Activated T-helper 1 cell treated with anti-CD3 and anti-CD28 coated beads, Interleukin-2, amount 50 U/mL, for 16 hours (primary cell): ENCODE measurements at places on chromosomes 2 and 18.

GRCh38 chr2:233399306-233400225 lies 45.3 kb downstream of the DGKD start:
- no peak for DNase-seq

DNA sequence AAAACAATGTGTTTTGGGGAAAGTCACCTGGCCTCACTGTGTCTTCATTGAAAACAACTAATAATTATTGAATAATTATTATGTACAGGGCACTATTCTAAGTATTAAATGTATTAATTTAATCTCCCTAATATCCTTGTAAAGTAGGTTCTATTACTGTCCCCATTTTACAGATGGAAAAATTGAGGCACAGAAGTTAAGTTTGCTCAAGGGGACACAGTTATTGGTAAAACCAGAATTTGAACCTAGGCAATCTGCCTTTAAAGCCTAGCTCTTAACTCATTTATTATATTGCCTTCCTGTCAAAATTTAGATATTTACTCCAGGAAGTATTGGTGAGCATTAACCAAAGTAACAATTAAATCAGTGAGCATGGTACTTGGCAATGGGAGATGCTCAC lies 84.6 kb downstream of the PMS1 start:
- no peak for DNase-seq

DNA sequence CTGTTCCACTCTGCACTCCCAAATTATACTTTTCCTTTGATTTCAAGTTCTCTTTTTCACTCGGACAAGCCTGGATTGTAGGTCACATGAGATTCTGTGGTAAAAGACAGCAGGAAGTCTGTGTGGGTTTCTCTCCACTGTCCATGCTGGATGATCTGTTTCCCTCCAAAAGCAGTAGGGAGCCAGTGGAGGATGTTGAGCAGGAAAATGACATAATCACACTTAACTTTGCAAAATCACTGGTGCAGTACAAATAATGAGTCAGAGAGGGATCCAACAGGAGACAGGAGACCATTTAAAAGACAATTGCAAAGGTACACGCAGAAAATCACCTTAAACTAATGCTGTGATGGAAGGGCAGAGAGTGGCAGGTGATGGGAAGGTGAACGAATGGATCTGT lies 301.3 kb downstream of the ZNF407 start:
- DNase-seq, result no peak

DNA sequence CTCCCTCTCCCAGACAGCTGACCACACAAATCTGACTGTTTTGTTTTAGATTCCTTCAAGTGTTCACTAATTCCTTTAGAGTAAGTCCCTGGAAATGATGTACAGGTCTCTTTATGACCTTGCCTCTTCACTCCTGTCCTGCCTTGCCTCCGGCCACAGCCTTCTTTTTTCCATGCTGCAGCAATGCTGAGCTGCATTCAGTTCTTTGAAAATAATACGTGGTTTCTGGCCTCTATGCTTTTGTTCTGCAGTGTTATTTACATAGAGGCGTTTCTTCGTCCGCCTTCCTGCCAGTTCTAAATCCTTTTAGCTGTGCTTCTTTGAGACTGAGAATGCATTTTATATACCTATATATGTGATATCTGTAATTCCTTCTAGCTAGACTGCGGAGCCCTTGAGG lies 87.2 kb downstream of the PPP1R1C start:
- DNase-seq, result no peak

GRCh38 chr18:42067518-42067917 lies 112.5 kb downstream of the PIK3C3 start:
- DNase-seq, result no peak

DNA sequence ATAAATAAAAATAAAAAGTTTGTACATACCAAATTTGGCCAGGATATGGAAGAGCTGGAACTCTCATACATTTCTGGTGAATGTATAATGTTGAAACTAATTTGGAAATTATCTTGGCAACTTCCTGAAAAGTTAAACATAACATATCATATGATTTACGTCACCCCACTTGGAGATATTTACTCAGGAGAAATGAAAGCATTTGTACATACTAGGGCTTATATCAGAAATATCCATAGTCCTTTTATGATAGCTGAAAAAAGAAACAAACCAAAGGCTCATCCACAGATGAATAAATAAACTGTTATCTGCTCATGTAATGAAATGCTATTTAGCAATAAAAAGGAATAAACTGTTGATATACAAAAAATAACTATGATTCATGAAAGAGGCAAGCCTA lies 318.2 kb upstream of the NRXN1 start:
- no peak for DNase-seq

- DNase-seq, result no peak
Measured at GRCh38 chr2:231336700-231337099, 58.8 kb upstream of the B3GNT7 start.

GRCh38 chr2:101151859-101152271 lies 683 bp upstream of the TBC1D8 start:
- no peak for DNase-seq

GRCh38 chr2:160409480-160409879 lies 84.1 kb downstream of the RBMS1 start:
- DNase-seq, result no peak

GRCh38 chr18:31772699-31773098 lies 12.0 kb upstream of the SLC25A52 start:
- no peak for DNase-seq

- DNase-seq, result no peak
Measured at GRCh38 chr2:237490009-237490711, 3.1 kb downstream of the MLPH start.

DNA sequence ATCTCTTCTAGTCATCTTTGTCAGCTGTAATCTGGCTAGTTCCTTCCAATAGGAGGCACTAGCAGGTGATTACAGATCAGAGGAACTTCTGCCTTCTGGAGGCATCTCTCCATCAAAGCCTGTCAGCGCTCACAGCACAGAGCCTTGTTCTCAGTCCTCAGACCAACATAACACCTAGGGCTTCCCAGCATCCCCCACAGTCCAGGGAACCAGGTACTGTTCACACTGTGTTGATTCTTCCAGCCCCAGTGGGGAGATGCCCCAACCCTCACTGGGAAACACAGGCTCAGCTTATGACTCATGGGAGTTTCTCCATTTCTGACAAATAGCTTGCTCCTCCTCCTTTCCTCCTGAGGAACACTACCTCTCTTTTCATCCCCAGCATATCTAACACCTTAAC lies 601.7 kb downstream of the CBLN2 start:
- DNase-seq, result no peak

DNA sequence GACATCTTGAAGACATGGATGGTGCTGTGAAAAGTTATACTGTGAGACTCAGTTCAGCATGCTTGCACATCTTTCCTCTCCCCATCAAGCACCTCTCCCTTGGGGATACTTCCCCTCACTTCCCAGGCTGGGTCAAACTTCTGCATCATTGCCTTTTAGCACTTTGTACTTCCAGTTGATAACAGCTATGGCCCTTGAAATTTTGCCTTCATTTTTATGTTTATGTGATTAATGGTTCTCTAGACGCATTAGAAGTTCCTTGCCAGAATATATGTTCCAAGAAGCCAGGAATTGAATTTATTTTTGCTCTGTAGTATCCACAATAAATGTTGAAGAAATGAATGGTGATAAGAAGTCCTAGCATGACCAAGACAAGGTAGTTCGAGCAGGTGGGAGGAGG lies 120.9 kb upstream of the ST6GAL2 start:
- no peak for DNase-seq

DNA sequence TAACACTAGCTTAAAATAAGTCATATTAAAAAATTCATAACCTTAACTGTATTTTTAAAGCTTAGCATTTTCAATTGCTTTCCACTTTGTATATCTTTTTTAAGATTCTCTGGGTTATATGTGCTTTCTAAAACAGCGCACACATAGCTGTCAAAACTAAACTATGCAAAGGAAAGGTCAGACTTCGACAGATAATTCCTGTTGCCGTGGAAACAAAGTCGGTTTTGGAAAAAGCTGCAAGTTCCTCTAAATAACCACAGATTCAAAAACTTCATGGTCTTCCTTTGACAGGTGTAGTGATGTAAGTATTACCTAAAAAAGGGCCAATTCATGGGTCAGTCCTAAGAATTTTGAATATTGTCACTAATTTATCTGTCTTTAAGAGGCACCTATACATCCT lies 249.6 kb upstream of the TFPI start:
- DNase-seq, result no peak

- DNase-seq, result no peak
Measured at GRCh38 chr2:55418072-55418471, 1.6 kb downstream of the CCDC88A start.

GRCh38 chr2:232793271-232793670 lies 16.9 kb upstream of the KCNJ13 start:
- no peak for DNase-seq

- no peak for DNase-seq
Measured at GRCh38 chr2:13676269-13676668, 956.2 kb upstream of the LRATD1 start.

DNA sequence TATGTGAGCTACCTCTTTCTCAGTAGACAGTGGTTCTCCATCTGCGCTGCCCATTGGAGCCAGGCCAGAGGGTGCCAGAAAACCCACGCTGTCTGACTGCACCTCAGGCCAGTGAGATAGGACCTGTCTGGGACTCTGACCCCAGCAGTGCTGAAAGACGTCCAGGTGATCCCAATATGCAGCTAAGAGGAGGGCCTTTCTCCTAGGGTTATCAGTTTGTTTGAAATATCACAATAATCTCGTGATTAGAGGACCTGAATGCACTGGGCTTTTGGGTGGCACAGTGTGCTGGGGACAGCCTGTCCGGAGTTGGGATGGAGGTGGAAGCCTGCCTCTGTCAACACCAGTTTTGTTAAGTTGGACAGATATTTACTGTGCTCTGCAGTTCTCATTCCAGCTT lies 216.3 kb downstream of the LDLRAD4 start:
- no peak for DNase-seq

DNA sequence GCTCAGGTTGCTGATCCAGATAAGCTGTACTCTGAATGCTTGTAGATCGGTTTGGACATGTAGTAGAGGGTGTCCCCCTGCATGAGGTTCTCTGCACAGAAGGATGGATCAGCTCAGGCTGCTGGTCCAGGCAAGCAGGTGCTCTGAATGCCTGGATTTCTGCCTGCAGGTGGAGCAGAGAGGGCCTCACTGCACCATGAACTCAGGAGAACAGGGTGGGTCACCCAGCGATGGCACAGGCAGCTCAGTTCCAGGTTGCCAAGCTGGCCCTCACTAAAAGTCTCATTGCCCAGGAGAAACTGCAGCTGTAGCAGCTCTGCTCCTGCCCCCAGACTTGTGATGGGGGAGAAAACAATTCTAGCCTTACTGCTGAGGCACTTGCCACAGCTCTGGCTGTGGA lies 491.8 kb downstream of the XIRP2 start:
- no peak for DNase-seq

DNA sequence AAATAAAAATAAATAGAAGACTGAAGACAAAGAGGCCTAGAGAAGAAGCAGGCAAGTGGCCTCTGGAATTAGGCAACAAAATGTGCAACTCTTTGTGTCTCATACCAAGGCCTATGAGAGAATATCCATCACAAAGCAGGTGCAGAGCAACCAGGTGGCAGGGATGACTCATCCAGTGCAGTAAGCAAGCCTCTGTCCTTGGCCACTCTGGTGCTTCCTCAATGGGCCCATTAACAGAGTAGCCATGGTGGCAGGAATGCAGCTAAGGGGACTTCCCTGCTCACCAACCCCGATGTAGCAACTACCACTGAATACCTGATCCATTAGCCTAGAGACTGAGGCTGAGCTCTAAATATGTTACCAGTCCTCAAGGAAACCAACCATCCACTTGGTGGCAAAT lies 11.0 kb upstream of the EPG5 start:
- no peak for DNase-seq

GRCh38 chr2:106890606-106891005 lies 4.6 kb upstream of the ST6GAL2 start:
- DNase-seq, result no peak

- no peak for DNase-seq
Measured at GRCh38 chr2:156470975-156471583, 34.9 kb downstream of the GPD2 start.

GRCh38 chr2:130390460-130391057 lies 34.7 kb downstream of the PTPN18 start:
- DNase-seq, result no peak

- DNase-seq, result no peak
Measured at GRCh38 chr2:190666895-190667294, 18.0 kb downstream of the NAB1 start.

DNA sequence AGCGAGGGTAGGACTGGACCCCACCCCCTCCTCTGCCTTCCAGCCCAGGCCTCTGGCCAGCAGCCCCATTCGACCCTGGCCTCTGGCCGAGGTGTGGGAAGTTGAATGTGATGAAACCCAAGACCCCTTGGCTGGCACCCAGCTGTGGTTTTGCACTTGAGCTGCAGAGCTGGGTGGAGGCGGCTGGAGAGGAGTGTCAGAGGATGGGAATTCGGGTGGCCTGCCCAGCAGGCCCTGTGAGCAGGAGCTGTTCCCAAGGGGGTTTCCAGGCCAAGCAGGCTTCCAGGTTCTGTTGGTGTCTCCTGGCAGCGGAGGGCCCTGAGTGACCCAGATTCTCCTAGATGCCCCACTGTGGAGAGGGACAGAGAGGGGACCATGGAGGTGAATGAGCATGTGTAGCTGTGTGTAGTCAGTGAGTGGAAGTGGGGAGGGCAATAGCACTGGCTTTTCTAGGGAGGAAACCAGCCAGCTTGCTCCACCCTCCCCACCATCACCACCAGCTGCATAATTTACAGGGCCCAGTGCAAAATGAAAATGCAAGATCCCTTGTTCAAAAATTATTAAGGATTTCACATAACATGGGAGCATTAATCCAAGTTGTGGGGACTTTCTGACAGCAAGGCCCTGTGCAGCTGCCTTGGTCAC lies 172.2 kb upstream of the HAAO start:
- DNase-seq, result no peak

GRCh38 chr2:235659767-235660322 lies 166.0 kb downstream of the AGAP1 start:
- no peak for DNase-seq

GRCh38 chr2:109407276-109408042 lies 206.3 kb downstream of the SEPTIN10 start:
- no peak for DNase-seq

GRCh38 chr2:227147023-227147422 lies 17.0 kb downstream of the COL4A4 start:
- DNase-seq, result no peak

DNA sequence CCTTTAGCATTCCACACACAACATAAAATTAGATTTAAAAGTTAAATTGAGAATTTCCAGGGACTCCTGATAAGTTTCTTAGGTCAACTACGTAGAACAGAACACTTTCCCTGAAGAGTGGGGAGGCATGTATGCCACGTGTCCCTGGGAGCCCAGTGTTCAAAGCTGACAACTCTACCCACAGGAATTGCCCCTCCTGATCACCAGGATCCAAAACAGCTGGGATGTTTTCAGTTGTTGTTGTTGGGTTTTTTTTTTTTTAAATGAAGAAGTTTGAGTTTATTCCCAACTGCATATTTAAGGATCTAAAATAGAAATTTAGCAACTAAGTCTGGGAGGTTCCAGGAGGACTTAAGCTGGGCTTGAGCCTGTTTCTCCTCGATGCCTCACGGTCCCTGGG lies 100.5 kb downstream of the TPGS2 start:
- DNase-seq, result no peak

DNA sequence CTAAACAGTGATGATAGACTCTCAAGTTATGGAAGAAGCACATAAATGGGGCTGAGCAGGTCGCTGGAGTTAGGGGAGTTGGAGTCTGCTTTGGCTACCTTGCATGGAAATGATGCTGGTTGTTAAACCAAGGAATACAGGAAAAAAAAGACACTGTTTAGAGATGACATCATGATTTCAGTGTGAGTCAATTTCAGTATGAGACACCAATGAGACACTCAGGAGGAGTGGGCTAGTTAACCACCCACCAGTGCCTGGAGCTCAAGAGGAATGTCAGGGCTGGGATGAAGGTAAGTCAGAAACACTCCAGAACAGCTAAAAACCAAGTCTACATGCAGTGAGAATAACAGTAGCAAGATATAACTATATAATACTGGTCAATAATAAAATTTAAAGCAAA lies 303.6 kb downstream of the SOX11 start:
- DNase-seq, result no peak
